ENCODE measurements at places on chromosomes 2 and 18. TPM values are rescaled to one million over a fixed set of nuclear protein-coding genes. Genes with fewer than 3 reads are reported as not detected.

Gene RESP18
- total RNA-seq: not detected

DNA sequence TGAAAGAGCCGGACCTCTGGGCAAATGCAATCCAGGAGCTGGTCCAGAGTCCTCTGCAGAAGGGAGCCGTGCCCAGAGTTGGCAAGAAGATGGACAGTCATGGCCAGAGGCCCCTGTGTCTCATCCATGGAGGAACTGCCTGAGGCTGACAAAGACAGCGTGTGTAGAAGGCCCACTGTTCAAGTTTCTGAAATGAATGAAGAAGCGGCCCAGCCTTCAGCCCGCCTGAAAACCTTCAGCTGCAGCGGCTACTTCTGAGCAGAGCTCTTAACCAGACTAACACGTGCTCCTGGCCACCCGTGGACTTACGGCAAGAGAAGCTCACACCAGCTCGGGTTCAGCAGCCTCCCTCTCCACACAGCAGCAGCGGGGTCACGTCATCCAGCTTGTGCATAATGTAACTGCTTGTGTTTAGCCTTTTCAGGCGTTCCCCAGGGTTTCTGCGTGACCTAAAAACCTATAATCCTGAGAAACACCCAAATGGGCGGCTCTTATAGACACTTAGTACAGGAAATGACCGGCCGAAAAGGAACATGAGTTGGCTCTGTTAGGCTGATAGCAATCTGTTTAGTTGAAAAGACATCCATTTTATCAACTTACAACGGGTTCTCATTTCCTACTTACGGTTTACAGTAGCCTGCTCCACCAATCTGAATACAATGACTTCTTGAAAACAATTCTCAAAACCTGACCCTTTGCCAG is at the start of gene FAM124B:
Gene FAM124B (minus strand): TSS at position 467 of the 702 bp plus-strand sequence. CDS start 339 bp downstream, at position 128.
- H3K4me1 ChIP-seq: no peaks in the 10 kb centered on the region
- peak within 1 kb of the TSS; percentile 57 for H3K27ac ChIP-seq
- no peaks in the 10 kb centered on the region for H3K36me3 ChIP-seq
- H3K27me3 ChIP-seq: no peaks in the 10 kb centered on the region
- DNase-seq: peak; percentile 49

- H3K36me3 ChIP-seq: no peaks in the 10 kb centered on the region
- no peak for DNase-seq
- no peaks in the 10 kb centered on the region for H3K27me3 ChIP-seq
- H3K27ac ChIP-seq: no peak overlapping the region
- no peak overlapping the region for H3K4me3 ChIP-seq
- no peaks in the 10 kb centered on the region for H3K4me1 ChIP-seq
Observed at GRCh38 chr2:215969131-215969841, 44.1 kb downstream of the MREG start.

Gene REG1B
- total RNA-seq: not detected

DNA sequence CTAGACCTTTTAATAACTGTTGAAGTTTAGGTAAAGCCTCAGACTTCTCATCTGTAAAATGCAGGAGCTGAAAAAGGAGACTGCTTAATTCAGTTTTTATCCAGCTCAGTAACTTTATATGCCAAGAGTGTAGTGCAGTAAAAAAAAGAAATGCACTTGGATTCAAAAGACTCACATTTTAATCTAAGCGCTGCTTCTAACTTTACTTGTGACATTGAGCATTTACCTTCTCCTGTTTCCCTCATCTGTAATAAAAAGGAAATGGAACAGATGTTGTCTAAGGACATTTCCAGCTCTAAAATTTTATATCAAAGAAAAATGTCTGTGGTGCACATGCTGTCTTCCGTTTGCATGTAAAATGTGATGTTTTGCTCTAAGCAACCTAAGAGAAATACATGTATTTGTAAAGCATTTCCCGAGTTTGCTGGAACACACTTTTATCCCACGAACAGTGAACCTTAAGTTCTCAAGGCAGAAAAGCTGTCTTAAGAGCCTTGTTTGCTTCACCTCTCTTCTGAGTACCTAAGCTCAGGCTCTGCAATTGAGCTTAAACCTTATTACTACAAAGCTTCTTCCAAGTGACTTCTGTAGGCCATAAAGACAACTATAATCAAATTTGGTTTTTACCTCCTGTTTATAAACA is 24.2 kb upstream of the TANK start:
- H3K4me1 ChIP-seq: no peaks in the 10 kb centered on the region
- H3K36me3 ChIP-seq: no peaks in the 10 kb centered on the region
- no peak overlapping the region for H3K4me3 ChIP-seq
- H3K27me3 ChIP-seq: no peaks in the 10 kb centered on the region
- peak overlapping the region; percentile 78 for H3K27ac ChIP-seq
- no peak for DNase-seq

- H3K27me3 ChIP-seq: no peaks in the 10 kb centered on the region
- DNase-seq: no peak
- H3K36me3 ChIP-seq: no peaks in the 10 kb centered on the region
- no peak overlapping the region for H3K4me3 ChIP-seq
Observed at GRCh38 chr2:224958462-224958857, 83.8 kb downstream of the DOCK10 start.

Gene HOXD12
- not detected for total RNA-seq

Gene CYP27C1
- total RNA-seq: not detected

DNA sequence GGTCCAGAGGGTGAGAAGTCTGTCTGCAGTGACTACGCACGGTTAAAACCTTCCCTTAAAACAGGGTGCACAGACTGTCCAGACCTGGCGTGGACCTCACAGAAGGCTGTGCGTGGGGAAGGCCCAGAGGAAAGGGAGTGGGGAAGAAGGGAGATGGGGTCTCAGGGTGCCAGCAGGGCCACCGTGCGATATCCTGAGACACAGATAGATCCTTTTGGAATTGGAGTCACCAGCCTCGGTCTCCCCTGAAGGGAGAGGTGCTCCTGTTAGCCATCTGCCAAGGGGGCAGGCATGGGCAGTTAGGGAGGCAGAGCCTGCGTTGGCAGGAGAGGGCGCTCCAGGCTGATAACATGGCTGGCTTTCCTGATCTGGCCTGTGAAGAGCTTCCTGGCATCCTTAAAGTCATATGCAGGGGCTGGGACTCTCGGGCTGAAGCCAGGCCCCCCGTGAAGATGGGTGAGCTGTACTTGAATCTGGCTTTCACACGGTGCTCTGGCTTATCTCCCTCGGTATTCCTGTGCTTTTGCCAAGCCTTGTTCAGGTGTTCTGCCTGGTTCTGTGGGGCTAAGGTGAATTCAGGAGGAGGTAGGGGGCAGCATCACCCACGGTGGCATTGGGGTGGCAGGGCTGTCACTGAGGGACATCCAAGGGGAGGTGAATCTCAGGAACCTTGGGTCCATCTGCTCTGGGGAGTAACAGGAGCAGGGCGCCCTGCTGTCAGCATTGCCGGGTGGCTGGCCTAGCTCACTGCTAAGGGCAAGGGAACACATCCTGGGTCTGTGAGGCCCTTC is 107.2 kb upstream of the SMAD2 start:
- no peak overlapping the region for H3K27ac ChIP-seq
- H3K4me1 ChIP-seq: no peaks in the 10 kb centered on the region
- H3K4me3 ChIP-seq: no peak overlapping the region
- H3K36me3 ChIP-seq: no peaks in the 10 kb centered on the region
- peak; percentile 14 for DNase-seq

- no peak overlapping the region for H3K27ac ChIP-seq
- H3K4me1 ChIP-seq: no peaks in the 10 kb centered on the region
- no peaks in the 10 kb centered on the region for H3K36me3 ChIP-seq
- no peak overlapping the region for H3K4me3 ChIP-seq
- no peaks in the 10 kb centered on the region for H3K27me3 ChIP-seq
- DNase-seq: no peak
Observed at GRCh38 chr2:182585430-182585829, 130.6 kb upstream of the DNAJC10 start.

- no peaks in the 10 kb centered on the region for H3K36me3 ChIP-seq
- no peaks in the 10 kb centered on the region for H3K4me1 ChIP-seq
Observed at GRCh38 chr2:132975193-132976105, 305.4 kb upstream of the LYPD1 start.

Gene IL1RL1
- 1.7 TPM for total RNA-seq

DNA sequence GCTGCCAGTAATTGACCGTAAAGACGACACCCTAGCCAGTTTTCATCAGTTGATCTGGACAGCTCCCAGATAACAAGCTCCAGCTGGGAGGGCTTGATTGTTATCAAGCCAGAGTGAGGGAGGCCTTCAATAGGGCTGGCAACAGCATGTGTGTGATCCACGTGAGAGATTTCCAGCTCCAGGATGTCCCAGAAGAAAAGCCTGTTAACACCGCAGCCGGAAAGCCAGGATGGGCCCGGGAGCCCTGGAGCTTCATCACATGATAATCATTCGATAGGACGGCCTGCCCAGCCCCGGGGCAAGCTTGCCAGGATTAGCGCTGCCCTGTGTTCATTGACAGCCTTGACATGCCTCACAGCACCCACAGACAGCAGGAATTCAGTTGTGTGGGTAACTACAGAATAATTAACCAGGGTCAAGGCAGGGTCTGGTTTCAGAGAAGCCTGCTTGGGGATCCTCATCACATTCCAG is 182.5 kb downstream of the C1D start:
- no peak overlapping the region for H3K27ac ChIP-seq
- H3K4me3 ChIP-seq: no peak overlapping the region
- no peak for DNase-seq
- H3K36me3 ChIP-seq: no peaks in the 10 kb centered on the region

- H3K4me3 ChIP-seq: no peak overlapping the region
- no peak for DNase-seq
- no peak overlapping the region for H3K27ac ChIP-seq
- H3K27me3 ChIP-seq: no peaks in the 10 kb centered on the region
- H3K36me3 ChIP-seq: no peaks in the 10 kb centered on the region
- no peaks in the 10 kb centered on the region for H3K4me1 ChIP-seq
Observed at GRCh38 chr2:121171625-121172119, 113.3 kb downstream of the TFCP2L1 start.

DNA sequence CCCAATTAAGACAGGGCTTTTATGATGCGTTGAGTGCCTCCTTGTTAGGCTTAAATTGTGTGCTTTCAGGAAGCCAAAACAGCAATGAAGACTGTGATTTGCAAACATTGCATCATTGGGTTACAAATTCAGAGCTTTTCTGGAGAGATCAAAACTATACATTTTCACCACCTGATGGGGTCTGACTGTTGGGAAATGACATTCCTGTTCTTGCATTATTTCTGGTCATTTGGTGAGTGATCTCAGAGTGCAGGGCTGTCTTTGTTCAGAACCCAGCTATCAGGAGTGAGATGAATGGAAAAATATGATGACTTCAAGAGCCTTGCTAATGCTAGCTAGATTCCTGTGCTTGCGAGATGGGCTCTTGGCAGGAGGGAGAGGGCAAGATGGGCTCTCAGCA is 39.1 kb downstream of the SH3RF3 start:
- H3K27ac ChIP-seq: no peak overlapping the region
- no peak overlapping the region for H3K4me3 ChIP-seq
- no peaks in the 10 kb centered on the region for H3K4me1 ChIP-seq
- no peaks in the 10 kb centered on the region for H3K36me3 ChIP-seq
- no peaks in the 10 kb centered on the region for H3K27me3 ChIP-seq
- no peak for DNase-seq

DNA sequence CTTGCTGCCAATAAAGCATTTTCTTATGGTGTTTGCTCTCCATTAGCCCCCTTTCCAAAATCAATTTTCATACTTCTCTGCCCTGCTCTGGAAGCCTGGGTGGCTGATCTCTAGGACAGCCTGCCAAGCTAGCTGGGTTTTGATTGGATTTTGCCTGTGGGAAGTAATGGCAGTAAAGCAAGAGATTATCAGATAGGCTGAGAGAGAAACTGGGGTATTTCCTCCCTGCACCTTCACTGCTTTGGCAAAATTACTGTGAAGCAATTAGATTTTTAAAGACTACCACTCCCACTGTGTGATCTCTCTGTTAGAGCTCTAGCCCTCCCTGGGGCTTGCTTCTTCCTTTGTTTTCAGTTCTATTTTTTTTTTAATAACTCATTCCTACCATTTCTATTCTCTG is 223.8 kb downstream of the DLGAP1 start:
- H3K36me3 ChIP-seq: no peaks in the 10 kb centered on the region
- no peak overlapping the region for H3K4me3 ChIP-seq
- DNase-seq: no peak
- no peak overlapping the region for H3K27ac ChIP-seq
- no peaks in the 10 kb centered on the region for H3K27me3 ChIP-seq

DNA sequence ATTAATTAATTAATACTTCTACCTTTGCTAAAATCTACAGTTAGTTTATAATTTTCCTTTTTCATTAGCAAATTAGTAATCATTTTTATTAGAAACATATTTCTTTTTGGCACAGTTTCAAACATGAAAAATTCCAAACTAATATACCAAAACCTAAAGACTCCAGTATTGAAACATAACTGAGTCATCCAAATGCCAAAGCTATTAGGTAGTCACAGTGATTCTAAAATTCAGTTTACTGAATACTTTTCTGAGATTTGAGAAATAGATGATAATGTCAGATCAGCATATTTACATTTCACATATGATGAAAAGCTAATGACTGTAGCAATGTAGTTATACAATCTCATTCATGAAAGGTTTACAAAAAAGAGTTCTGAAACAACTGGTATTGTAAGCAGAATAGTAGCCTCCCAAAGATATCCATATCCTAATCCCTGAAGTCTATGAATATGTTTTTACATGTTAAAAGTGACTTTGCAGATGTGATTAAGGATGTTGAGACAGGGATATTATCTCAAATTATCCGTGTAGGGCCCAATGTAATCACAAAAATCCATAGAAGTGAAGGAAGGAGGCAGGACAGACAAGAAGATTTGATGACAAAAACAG is 680.2 kb upstream of the CHAC2 start:
- no peaks in the 10 kb centered on the region for H3K4me1 ChIP-seq
- H3K36me3 ChIP-seq: no peaks in the 10 kb centered on the region
- H3K27ac ChIP-seq: no peak overlapping the region
- no peak overlapping the region for H3K4me3 ChIP-seq

Data from uterus (tissue), 4 donors.